Erythroblast (primary cell): ENCODE measurements at places on chromosomes 7 and 10.

DNA sequence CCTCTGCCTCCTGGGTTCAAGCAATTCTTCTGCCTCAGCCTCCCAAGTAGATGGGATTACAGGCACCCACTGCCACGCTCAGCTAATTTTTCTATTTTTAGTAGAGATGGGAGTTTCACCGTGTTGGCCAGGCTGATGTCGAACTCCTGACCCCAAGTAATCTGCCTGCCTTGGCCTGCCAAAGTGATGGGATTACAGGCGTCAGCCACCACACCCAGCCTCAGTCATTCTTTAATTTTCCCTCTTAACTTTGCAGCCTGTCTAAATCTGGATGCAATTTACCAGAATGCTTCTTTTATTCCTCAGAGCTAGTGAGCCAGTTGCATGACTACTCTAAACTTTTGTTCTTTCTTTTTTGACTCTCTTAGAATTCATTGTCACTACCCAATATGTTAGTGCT lies 90.5 kb upstream of the CSTF2T start:
- no peak for DNase-seq

GRCh38 chr10:43683451-43684291 lies 35.0 kb upstream of the ZNF32 start:
- DNase-seq: peak; percentile 34

DNA sequence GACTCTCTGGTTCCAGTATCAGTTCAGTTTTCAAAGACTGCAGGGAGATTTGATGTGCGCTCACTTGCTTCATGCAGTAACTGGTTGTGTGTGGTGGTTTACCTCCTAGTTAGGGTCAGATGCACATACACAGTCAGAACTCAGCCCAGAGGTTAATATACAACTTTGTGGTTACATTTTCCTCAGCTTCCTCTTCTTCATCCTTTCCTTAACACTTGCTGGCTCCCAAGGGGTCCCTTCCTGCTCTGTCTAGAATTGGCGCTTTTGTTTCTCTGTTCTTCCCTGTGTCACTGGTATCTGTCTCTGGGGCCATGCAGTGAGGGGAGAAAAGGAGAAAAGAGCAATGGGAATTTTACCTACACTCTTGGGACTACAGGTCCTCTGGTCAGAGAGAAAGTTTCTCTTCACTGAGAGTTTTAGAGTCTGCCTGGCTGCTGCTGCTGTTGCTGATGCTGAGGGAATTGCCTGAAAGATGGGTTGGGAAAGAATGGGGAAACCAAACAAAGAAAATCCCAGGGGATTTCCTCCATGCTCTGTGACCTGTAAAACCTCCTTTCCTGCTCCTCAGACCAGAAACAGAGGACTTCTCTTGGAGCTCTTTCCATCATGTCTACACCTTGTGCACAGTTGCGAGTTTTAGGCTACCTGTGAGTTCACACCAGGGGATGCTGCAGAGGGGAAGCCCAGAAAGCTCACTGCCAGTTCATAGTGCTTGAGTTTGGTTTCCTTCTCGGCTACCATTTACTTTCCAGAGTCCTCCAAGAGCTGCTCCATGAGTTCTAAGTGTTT lies 74.6 kb downstream of the WDFY4 start:
- DNase-seq: no peak

GRCh38 chr7:138885383-138886147 lies 87.6 kb upstream of the ATP6V0A4 start:
- peak; percentile 15 for DNase-seq

DNA sequence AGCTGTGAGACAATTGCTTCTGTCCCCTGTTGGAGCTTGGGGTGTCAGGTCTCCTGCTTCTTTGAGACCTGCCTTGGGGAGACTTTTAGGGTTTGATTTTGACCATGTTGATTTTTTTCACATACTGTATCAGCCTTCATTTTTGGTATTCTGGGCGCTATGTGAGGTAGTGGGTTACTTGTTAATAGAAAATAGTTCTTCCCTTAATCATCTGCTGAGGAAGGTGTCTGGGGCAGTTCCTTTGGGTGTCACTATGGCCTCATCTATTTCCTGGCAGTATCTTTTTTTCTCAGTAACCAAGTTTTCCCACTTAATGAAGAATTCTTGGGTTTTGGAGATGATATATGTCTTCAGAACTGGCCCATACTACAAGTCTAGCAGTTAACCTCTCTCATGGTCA lies 4.6 kb upstream of the NOLC1 start:
- DNase-seq: no peak

- peak; percentile 45 for DNase-seq
These were observed 40.9 kb upstream of the ZNF32 start for GRCh38 chr10:43689618-43689954.
